ENCODE measurements at places on chromosomes 5 and 9.

DNA sequence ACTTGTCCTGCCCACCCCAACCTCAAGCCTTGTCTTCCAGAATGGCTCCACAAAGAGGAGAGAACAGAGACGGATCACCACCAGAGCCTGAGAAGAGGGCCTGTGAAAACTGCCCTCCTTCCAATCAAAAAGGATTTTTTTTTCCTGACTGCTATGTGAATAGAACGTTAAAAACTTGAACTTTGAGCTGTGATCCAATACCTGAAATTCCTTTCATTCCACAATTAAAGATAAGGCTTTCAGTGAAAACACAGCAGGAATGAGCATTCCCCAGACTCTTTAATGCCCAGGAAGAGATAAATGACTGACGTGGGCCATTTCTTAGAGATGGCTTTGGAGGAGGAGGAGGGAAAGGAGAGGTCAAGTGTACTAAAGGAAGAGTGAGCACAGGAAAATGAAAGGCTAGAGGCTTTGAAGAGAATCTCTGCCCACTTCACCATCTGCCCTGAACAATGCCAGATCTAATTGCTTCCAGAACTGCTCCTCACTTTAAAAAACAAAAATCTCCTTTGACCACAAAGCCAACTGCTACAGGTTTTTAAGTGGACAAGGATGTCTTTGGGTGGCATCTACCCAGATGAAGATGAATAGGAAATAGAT lies 177.9 kb upstream of the MAP3K1 start:
- H3K4me1 ChIP-seq = peaks cover 10% of the 10 kb centered on the region
- no peaks in the 10 kb centered on the region for H3K27me3 ChIP-seq
- H3K27ac ChIP-seq = no peak overlapping the region

DNA sequence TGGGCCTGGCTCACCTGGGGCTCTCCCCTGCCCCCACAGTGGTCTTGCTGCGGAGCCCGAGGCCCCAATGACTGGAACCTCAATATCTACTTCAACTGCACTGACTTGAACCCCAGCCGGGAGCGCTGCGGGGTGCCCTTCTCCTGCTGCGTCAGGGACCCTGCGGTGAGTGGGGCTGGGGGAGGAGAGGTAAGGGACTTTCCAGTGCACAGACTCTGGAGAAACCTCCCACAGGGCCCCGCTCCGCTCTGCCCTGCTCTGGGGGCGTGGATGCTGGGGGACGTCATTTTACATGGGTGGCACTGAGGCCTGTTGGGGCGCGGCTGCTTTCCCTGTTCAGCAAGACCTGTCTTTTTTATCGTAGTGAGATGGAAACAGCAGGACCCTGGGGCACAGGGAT lies 7.6 kb downstream of the TSPAN17 start:
- H3K36me3 ChIP-seq = peaks cover 13% of the 10 kb centered on the region
- H3K4me1 ChIP-seq = peaks cover 67% of the 10 kb centered on the region
- no peaks in the 10 kb centered on the region for H3K27me3 ChIP-seq

DNA sequence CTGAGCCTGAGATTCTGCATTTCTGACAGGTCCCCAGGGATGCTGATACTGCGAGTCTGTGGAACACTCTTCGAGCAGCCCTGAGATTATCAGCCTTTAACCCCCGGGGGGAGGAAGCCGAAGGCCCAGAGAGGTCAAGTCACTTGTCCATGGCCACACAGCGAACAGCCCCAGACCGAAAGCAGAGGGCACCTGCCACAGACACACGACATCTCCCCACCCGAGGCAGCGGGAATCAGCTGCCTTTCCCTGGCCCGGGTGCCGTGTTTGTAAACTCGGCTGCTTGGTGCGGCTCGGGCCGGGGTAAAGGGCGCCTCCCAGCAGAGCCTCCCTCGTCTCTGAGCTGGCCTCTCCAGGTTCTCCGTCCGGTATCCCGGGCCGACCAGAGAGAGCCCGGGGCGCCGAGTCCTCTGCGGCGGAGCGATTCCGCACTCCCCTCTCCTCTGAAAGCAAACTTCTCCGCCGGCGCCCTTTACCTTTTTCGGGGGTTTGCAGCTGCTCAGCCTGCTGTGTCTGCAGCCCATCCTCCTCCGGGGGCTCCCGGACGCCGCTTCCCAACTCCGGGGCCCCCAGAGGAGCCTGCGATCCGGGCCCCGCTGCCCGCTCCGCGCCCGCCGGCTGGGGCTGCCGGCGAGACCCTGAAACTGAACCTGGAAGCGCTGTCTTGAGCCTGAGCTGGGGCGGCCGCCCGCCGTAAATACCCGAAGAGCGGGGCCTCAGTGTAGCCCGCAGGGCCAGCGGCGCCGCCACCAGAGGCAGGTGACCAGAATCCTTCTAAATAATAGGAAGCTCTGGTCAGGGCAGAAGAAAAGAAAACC lies at the start of gene CCDC69:
Gene CCDC69, minus strand, starts transcription at position 646 of the 818 bp plus-strand sequence. Its CDS starts 122 bp downstream, at position 524.
- H3K4me1 ChIP-seq = peaks cover 52% of the 10 kb centered on the region
- H3K27ac ChIP-seq = peak within 1 kb of the TSS; percentile 86
- no peaks in the 10 kb centered on the region for H3K27me3 ChIP-seq
- peak within 1 kb of the TSS; percentile 89 for H3K4me3 ChIP-seq
- peak; percentile 70 for DNase-seq
- peaks cover 3% of the 10 kb centered on the region for H3K36me3 ChIP-seq

DNA sequence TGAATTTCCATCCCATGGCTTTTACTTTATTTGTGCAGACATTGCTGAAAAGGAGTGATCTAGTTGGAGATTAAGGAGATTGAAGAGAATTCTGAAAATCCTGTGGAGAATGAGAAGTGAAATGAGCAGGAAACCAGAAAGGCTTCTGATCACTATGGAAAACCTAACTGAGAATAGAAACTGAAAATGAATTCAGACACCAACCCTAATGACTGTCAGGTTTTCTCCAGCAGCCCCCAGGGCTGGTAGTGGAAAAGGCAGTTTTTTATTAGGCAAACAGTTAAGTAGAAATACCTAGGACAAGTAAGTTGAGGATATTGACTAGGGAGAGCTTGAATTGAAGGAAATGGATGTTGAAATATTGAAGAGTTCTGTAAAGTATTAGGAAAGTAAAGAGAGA lies 14.7 kb upstream of the ARRDC3 start:
- no peak overlapping the region for H3K27ac ChIP-seq
- H3K36me3 ChIP-seq = no peaks in the 10 kb centered on the region
- no peaks in the 10 kb centered on the region for H3K27me3 ChIP-seq
- H3K4me1 ChIP-seq = peaks cover 7% of the 10 kb centered on the region
- no peak overlapping the region for H3K4me3 ChIP-seq
- DNase-seq = no peak

GRCh38 chr5:160445132-160445531 lies 23.5 kb downstream of the PTTG1 start:
- H3K27ac ChIP-seq = no peak overlapping the region
- H3K4me3 ChIP-seq = no peak overlapping the region
- H3K27me3 ChIP-seq = no peaks in the 10 kb centered on the region
- DNase-seq = no peak

DNA sequence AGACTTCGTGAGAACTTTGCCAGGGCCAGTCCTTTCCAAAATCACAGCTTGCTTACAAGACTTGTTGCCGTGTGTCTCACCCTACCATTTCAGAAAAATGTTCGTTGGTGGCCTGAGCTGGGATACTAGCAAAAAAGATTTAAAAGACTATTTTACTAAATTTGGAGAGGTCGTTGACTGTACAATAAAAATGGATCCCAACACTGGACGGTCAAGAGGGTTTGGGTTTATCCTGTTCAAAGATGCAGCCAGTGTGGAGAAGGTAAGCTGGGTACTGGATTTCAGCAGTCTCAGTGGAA lies 1.4 kb downstream of the HNRNPAB start:
- H3K27me3 ChIP-seq = peaks cover 3% of the 10 kb centered on the region
- peak overlapping the region; percentile 77 for H3K4me3 ChIP-seq
- peak overlapping the region; percentile 67 for H3K27ac ChIP-seq
- DNase-seq = no peak
- peaks cover 51% of the 10 kb centered on the region for H3K36me3 ChIP-seq

DNA sequence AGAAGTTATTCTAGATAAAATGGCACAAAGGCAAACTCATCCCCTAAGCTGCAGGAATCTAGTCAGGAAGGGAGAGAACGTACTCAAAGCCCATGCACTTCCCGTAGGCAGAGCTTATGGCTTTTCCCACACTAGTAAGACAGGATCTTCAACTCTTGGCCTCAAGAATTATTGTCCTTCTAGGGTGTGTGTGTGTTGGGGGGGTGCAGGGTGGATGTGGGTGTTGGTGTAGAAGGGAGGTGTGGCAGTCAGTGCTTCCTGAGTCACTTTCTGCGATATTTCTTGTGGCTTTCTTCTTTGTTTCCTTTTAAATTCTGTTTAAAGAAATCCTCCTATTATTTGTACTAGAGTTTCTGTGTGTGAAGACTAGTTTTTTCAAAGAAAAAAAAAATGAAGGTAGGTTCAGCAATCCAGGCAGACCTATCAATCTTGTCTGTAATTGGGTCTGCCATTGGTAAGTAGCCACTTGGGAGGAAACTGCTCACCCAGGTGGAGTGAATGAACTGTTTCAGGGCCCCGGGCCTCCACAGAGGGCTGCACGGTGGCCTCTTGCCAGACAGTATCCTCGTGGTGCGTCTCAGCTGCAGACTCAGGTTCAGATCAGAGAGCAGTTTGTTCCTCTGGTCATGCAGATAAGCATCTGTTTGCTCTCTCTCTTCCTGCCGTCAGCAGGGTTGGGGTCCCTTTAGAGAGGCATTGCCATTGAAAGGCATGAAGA lies 131.9 kb downstream of the NPR3 start:
- H3K27ac ChIP-seq = no peak overlapping the region
- H3K36me3 ChIP-seq = no peaks in the 10 kb centered on the region
- DNase-seq = no peak
- no peaks in the 10 kb centered on the region for H3K27me3 ChIP-seq
- H3K4me3 ChIP-seq = no peak overlapping the region

DNA sequence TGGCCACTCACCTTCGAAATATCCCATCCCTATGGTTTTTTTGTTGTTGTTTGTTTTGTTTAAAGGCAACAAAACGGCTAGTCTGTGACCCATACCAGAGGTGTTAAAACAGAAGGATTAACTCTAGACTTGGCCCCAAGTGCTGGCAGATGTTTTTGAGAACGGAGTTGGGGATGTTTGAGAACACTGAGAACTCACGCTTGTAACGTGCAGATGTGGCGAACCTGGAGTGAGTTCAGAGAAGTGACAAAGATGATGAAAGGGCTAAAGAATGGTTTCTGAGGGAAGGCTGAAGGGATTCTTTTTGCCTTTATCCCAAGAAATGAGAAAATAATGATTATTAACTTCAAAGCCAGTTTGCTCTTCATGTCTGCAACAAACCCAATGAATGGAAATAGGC lies 286.5 kb downstream of the ZNF608 start:
- no peak for DNase-seq
- H3K36me3 ChIP-seq = no peaks in the 10 kb centered on the region
- H3K4me3 ChIP-seq = no peak overlapping the region
- no peak overlapping the region for H3K27ac ChIP-seq
- H3K4me1 ChIP-seq = no peaks in the 10 kb centered on the region

Measured in activated CD4-positive, alpha-beta memory T cell treated with anti-CD3 and anti-CD28 coated beads for 36 hours (primary cell).